ENCODE measurements at places on chromosomes 3 and 15. TPM values are rescaled to one million over a fixed set of nuclear protein-coding genes. Genes with fewer than 3 reads are reported as not detected.

Gene FEM1B
- 14.3 TPM for total RNA-seq

Gene CNTN4
- not detected for total RNA-seq

Gene BSN
- 0.17 TPM for total RNA-seq

Gene MEIS2
- total RNA-seq, result 25.4 TPM

Gene SNUPN
- 19.2 TPM for total RNA-seq

Gene CMTM8
- total RNA-seq, result 1.5 TPM

Gene SLC15A2
- total RNA-seq, result 0.17 TPM

Gene PLSCR5
- not detected for total RNA-seq

Gene P2RY12
- total RNA-seq, result not detected

Gene GABRR3
- total RNA-seq, result not detected

Gene IRAK2
- total RNA-seq, result 3.0 TPM

Gene THRB
- total RNA-seq, result 0.84 TPM

Gene WDR93
- 0.15 TPM for total RNA-seq

Gene ATP2B2
- not detected for total RNA-seq

Gene C3orf33
- 2.0 TPM for total RNA-seq

Gene CAMKV
- not detected for total RNA-seq

Gene LYZL4
- not detected for total RNA-seq

Gene GTPBP8
- 40.2 TPM for total RNA-seq

Gene AGBL1
- not detected for total RNA-seq

Gene ARL6
- 5.7 TPM for total RNA-seq

Gene PCOLCE2
- total RNA-seq, result 1.5 TPM

Gene LMAN1L
- not detected for total RNA-seq

All from bronchus fibroblast of lung (primary cell).